Natural killer cell (primary cell): ENCODE measurements at places on chromosomes 1 and 21. TPM values are rescaled to one million over a fixed set of nuclear protein-coding genes. Genes with fewer than 3 reads are reported as not detected.
A peak's percentile ranks its signal among the peaks of the same experiment; 100 is the strongest.

AVPR1B gene
- not detected for total RNA-seq

DNA sequence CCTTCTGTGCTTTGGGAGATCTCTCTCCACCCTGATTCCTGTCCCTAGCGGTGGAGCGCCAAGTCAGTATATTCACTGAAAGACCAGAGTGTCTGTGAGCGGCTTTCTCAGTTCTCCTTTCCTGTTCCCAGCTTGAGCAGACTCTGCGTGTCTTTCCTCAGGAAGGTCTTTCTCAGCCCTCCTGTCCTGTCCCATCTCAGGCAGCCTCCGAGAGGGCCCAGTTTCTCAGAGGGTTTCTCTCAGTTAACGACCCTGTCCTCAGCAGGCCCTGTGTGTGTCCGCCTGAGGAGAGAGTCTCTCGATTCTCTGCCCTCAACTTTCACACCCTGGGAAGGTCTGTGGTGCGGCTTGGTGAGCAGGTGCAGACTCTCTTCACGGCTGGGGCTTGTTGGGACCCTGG lies 34.0 kb upstream of the CHIT1 start:
- H3K27me3 ChIP-seq, result no peaks in the 10 kb centered on the region
- H3K36me3 ChIP-seq, result no peaks in the 10 kb centered on the region
- H3K4me3 ChIP-seq, result no peak overlapping the region
- peaks cover 7% of the 10 kb centered on the region for H3K4me1 ChIP-seq

DNA sequence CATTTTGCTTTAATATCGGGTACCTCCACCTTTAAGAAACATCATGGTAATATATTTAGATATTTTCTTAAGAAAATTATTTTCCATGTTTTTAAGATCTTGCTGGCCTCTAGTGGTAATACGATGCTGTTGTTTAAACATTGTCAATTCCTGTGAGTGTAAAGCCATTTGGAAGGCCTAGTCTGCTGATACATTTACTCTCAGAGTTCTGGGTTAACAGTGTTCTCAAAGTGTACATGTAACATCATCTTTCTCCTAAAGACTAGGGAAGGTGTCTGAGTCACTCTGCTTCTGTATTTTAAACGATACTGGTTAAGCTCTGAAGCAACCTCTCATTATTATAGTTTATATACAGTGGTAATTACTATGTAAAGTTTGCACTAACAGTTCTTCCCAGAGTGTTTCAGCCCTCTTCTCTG lies 189.1 kb downstream of the RASAL2 start:
- no peak for DNase-seq
- H3K36me3 ChIP-seq, result no peaks in the 10 kb centered on the region
- no peak overlapping the region for H3K27ac ChIP-seq
- no peaks in the 10 kb centered on the region for H3K4me1 ChIP-seq
- no peak overlapping the region for H3K4me3 ChIP-seq

DNA sequence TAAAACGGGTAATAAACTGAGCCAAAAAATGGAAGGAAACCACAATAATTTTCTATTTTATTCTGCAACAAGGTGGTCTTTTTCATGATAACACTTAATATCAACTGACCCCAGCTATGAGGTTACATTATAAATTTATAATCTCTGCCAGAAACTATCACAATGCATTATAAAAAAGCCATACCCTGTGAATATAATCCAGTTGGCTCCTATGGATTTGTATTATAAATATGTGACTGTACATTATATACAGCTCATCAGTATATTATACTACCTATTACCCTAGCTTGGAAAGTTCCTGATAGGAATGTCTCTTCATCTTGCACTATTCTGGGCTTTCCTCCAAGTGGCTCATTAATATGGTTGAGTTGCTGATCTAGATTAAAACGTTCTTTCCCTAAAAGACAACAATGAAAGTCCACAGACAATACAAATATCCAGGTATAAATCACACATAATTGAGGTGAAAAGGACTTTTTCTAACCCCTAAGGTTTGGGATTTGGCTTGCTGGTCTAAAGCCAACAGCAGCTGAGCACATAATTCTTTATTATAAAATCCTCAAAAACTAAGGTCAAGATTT lies 487.7 kb downstream of the TTLL7 start:
- H3K27me3 ChIP-seq, result no peaks in the 10 kb centered on the region
- H3K36me3 ChIP-seq, result no peaks in the 10 kb centered on the region
- no peak overlapping the region for H3K4me3 ChIP-seq

GRCh38 chr1:9842781-9843575 lies 19.2 kb upstream of the CLSTN1 start:
- no peaks in the 10 kb centered on the region for H3K4me1 ChIP-seq
- no peak overlapping the region for H3K27ac ChIP-seq
- H3K4me3 ChIP-seq, result no peak overlapping the region
- peaks cover 2% of the 10 kb centered on the region for H3K36me3 ChIP-seq

DNA sequence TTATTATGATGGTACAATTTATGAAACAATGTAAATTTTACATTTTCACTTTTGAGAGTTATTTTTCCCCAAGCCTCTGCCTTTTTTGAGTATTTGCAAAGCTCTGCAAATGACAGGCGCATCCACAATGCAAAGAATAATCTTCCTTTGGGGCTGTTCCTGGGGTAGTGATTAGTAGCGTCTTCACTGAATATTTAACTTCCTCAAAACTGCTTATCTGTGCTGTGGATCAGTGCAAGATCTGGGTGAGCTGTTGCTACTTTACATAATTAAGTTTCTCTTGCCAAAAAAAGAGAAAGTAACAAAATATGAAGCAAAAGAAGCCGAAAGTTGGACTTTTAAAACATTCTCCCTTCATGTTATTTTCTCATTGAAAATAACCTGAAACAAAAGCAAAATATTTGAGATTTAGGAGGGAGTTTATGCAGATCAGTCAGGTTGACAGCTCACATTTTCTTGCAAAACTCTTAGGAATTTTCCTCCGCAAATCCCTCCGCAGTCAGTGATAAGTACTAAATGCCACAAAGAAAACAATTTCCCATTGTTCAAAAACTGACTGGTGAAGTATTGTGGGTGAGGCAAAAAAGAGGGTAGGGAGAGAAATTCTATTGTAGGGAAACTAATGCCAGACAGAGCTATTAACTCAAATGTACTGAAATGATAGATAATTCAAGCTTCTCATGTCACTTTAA lies 276.4 kb upstream of the B3GALT2 start:
- peak overlapping the region; percentile 31 for H3K27ac ChIP-seq
- H3K27me3 ChIP-seq, result no peaks in the 10 kb centered on the region
- DNase-seq, result peak; percentile 55
- H3K4me1 ChIP-seq, result no peaks in the 10 kb centered on the region
- no peaks in the 10 kb centered on the region for H3K36me3 ChIP-seq
- no peak overlapping the region for H3K4me3 ChIP-seq
